ENCODE measurements at places on chromosomes 16 and 17.

DNA sequence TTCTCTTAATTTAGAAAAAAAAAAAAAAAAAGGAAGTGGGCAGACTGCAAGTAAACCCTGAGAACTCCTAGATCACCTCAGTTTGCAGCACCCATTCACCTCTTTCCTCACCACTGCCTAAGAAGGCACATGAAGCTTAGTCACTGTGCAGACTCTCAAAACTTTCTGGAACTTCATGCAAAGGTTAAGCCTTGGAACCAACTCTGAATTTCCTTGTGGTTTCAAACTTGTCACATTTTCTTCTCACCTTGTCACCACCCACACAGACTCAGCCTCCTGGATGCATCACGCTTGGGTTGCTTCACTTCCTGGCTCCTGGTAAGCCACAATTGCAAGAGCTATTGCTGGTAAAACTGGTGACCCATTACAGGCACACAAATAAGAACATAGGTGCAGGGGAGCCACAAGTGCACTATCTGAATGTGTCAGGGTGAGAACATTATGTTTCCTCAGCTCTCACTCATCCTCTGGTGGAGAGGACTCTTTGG, 15.0 kb upstream of the CPD start:
- no peak for DNase-seq

DNA sequence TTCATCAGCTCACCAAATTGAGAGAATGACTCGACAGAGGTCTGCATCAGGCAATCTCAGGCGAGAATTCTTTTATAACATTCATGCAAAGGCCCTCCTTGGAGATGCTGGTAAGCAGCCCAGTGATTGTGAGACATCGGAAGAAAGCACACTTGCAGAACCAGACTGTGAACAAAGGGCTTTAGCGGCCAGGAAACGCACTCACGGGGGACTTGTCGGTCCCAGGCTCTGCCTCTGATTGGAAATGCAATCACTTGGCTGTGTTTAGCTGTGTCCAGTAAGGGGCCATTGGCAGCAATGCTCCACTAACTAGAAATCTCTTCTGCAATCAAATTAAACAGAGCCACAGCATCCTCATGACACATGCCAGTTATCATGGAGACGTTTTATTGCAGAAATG, 226.7 kb upstream of the CDH13 start:
- no peak for DNase-seq

- no peak for DNase-seq
Measured at GRCh38 chr16:66041907-66042306, 324.6 kb upstream of the CDH5 start.

- no peak for DNase-seq
Measured at GRCh38 chr16:79261944-79262552, 338.5 kb downstream of the MAF start.

DNA sequence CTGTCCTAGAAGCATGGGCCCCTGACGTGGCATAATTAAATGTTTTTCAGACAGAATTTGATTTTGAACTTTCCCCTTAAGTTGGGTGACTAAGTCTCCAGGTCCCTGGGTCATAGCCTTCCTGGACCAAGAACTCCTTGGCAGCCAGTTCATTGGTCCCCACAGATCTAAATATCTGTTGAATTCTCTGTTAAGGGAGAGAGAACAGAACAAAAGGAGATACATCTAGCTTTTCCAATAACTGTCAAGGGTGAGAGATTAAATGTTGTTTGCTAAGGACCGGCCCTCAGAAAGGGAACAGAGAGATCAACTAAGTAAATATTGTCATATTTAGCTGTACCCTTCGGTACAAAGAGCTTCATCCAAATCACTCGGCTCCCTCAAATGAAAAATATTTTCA, 78.2 kb upstream of the NOL11 start:
- no peak for DNase-seq

- no peak for DNase-seq
Measured at GRCh38 chr16:28289048-28289447, 3.3 kb upstream of the SBK1 start.

DNA sequence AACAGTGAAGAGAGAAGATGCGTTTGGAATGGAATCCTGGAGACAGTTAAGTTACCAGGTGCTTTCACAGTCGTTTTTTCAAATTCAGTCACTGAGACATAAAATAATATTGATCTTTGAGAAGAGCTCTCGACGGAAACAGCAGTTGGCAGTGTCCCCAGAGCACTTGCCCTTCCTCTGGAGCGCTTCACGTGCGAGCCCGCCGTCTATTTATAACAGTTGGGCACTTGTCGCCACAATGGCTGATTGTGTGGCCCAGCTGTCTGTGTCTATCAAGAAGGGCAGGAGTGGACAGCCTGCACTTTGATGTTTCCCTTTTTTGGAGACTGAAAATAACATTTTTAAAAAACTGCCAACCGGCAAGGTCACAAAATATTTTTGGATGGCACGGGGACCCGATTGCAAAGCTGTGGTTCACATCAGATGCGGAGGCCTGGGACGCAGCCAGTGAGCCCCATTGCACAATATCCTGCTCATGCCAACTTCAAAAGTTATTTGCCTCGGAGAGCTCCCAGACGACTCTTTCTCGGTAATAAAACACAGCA, 62.9 kb downstream of the ADCY9 start:
- DNase-seq = peak; percentile 70

DNA sequence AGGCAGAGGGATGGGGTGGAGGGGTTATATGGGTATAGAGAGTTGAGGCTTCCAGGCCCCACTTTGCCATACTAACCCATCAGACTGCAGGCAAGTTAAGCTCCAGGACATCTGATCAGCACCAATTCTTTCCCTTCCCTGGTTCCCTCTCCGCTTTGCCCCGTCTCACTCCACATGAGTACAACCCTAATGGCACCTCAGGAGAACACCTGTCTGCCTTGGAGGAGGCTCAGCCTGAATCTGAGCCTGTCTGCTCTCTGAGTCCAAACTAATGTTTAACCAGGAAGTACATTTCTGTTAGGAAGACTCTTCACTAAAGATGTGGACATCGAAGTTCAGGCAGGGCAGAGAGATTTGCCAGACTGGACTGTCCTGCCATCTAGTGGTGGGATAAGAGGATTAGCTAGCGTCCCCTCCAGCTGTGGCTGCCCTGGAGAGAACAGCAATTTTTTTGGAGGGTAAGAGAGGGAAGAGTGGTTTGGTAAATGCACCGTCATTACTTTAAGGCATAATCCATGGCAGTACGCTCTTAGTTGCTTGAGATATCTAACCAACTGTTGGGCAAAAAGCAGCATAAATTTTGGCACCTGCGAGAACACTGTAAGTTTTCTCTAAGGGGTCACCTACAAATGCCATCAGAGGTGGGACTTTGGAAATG, 29.2 kb upstream of the LRRC75A start:
- peak; percentile 59 for DNase-seq

- DNase-seq = no peak
Measured at GRCh38 chr16:14070555-14070876, 603 bp upstream of the MRTFB start.

GRCh38 chr16:8607214-8607613, 14.3 kb upstream of the METTL22 start:
- DNase-seq = no peak

GRCh38 chr17:44385287-44386181, 3.9 kb downstream of the ITGA2B start:
- DNase-seq = peak; percentile 61

DNA sequence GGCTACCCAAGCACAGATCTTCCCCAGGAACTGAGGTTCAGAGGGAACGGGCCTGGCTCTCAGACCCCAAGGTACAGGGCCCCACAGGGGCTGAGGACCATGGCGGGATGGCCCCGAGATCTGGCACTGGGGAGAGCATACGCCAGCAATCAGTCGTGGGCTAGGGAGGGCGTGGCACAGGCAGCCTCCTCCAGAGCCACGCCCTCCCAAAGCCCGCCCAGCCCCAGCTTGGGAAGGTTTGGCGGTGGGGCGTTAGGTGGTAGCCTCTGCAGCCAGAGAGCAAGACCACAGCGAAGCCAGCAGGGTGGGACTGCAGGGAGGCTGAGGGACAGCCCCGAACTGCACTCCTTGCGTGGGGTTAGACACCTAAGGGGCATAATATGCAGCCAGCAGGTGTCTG, 11.6 kb downstream of the WNT9B start:
- DNase-seq = no peak

DNA sequence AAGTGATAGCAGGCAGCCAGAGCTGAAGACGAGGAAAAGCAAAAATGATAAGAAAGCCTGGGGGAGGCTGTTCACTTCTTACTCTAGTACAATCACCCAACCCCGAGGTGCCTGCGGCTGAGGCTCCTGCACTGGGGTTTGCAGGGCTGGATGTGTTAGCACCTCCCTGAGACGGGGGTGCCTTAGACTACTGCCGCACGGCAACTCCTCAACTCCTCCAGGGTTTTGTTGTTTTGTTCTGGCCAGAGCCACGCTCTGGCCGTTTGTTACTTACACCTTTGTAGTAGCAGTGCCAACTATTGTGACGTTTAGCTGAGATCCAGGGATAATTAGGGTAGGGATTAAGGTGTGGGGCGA, 51.5 kb downstream of the LDHD start:
- DNase-seq = no peak

- no peak for DNase-seq
Measured at GRCh38 chr17:47942096-47942510, 732 bp downstream of the PNPO start.

DNA sequence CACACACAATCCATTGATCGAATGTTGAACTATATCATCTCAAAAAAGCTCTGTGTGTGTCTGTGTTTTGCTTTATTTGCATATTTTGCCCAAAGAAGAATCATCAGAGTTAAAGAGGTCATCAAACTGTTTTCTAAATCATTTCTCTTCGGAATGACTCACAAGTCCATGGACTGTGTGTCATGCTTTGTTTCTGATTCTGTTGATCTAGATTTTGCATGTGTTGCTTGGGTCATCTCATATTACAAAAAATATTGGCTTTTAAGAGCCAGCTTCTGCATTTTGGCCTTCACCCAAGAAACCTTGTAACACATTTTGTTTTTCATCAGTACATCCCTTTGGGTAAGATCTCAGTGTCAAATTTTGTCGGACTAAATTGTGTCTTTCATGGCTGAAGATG, 471.2 kb upstream of the HSBP1 start:
- DNase-seq = no peak

DNA sequence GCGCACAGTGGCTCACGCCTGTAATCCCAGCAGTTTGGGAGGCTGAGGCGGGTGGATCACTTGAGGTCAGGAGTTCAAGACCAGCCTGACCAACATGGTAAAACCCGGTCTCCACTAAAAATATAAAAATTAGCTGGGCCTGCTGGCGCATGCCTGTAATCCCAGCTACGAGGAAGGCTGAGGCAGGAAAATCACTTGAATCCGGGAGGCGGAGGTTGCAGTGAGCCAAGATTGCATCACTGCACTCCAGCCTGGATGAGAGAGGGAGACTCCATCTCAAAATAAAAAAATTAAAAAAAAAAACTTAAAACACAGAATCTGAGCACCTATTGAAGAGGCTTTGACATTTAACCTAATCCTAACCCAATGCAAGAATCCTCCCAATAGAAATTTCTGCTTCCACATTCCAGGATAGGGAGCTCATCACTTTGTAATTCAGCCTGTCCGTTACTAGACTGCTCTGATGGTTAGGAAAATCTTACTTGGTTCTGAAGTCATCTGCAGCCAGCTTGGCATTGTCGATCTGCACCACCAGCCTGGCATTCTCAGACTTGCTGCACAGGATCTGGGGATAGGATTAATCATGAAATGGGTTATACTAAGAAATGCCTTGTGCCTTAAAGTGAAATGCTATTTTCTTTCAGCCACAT, 2.1 kb downstream of the KRT33B start:
- no peak for DNase-seq

DNA sequence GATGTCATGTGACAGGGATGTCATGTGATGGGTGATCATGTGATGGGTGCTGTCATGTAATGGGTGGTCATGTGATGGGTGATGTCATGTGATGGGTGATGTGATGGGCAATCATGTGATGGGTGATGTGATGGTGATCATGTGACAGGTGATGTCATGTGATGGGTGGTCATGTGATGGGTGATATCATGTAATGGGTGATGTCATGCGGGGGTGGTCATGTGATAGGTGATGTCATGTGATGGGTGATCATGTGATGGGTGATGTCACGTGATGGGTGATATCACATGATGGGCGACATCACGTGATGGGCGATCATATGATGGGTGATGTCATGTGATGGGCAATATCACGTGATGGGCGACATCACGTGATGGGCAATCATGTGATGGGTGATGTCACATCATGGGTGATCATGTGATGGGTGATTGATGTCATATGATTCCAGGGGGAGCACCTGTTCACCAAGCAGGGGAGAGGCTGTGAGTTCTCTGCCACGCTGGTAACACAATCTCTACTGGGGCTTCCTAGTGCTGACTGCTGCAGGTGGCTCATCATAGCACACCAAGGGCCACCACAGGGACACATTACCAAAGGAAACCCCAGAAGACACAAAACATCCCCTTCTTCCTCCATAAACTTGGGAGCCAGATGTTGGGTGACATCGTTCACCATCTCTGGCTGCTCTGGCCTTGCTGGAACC, 16.5 kb downstream of the CD300LB start:
- no peak for DNase-seq

- DNase-seq = no peak
Measured at GRCh38 chr17:83036193-83036592, 43.2 kb upstream of the METRNL start.

Data from dorsolateral prefrontal cortex (tissue), 122 donors.